ENCODE measurements at places on chromosomes 5 and 9.

DNA sequence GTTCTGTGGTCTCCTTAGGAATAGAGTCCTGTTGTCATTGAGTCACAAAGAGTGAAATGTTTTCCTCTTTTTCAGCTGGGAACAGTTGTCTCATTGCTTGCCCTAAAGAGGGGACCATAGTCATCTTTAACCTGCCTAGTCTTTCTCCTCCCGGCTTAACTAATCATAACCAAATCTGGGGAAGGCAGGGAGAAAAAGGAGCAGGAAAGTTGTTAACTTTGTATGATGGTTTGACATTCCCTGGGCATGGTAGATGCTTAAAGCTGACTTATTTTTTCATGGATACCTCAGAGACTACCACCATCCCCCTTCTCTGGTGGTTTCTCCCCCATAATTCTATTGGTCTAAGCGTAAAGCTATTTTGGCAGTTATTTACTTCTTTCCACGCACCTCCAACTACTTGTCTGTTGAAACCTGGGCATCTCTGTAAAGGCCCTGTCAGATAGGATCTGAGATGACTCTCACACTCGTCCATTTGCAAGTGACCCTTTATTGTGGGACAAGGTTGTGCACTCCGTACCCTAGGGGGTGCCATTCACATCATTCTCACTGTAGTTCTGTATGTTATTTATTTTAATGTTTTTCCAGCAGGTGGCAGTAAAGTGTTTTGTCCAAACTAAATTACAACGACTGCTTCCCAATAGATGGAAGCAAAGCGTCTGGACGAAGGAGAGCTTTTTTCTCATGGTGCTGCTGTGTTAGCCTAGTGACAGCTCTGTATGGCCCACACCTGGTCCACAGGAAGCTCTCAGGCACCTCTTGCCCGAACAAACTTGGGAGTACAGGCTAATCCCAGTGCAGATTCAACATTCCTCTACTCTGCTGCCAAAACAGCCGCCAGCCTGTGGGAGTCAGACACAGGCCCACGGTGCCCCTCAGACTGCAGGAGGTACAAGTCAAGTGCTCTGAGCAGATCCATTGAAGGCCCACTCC is 3.0 kb upstream of the FAM13B start:
- peak; percentile 31 for DNase-seq

- no peak for DNase-seq
Observed at GRCh38 chr5:108303086-108303485, 78.8 kb downstream of the FBXL17 start.

- DNase-seq: no peak
Observed at GRCh38 chr5:75617736-75618352, 6.6 kb downstream of the ANKDD1B start.

- DNase-seq: peak; percentile 75
Observed at GRCh38 chr9:128863647-128864046, 18.1 kb downstream of the KYAT1 start.

- DNase-seq: no peak
Observed at GRCh38 chr5:135425641-135426040, 21.5 kb downstream of the DCANP1 start.

DNA sequence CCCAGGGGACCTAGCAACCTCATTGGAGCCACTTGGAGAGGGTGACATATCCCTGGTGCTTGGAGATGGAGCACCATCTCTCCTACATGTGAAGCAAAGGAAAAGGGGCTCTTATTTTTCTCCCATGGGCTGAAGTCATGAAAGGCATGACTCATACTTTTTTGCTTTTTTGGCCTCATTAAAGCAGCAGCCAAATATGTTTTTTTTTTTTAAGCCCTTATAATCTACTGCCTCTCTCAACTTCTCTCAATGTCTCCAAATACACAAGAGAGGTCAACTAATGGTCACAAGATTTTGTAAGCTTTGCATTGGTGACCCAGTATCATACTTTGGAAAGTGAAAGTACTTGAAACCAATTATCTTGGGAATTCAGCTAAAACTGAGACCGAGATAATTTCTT is 1.6 kb upstream of the CFAP90 start:
- DNase-seq: no peak

GRCh38 chr5:178429156-178429468 is 161.1 kb downstream of the COL23A1 start:
- no peak for DNase-seq

- DNase-seq: no peak
Observed at GRCh38 chr9:71741926-71742648, 26.2 kb downstream of the CEMIP2 start.

- no peak for DNase-seq
Observed at GRCh38 chr5:6914347-6914746, 201.1 kb downstream of the TENT4A start.

GRCh38 chr5:176616511-176616910 is 6.6 kb upstream of the GPRIN1 start:
- DNase-seq: no peak

DNA sequence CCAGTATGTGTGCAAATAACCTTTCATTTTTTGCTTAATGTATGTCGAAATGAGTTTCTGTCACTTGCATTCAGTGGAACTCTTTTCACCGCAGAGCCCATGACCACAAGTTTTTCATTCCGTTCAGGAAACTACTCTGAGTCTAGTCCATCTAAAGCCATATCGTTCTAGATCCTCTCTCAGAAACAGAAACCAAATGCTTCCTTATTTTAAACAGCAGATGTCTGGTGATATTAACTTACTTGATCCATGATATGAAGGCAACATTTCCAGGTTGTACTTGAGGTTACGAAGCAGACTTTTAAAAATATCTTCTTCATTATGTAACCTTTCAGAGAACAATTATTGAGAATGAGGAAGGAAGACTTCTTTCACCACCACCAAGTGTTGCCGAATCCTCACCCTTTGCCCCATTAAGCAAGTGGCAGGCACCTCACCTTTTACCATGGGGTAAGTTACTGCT is 72.4 kb upstream of the GNAQ start:
- DNase-seq: peak; percentile 83

DNA sequence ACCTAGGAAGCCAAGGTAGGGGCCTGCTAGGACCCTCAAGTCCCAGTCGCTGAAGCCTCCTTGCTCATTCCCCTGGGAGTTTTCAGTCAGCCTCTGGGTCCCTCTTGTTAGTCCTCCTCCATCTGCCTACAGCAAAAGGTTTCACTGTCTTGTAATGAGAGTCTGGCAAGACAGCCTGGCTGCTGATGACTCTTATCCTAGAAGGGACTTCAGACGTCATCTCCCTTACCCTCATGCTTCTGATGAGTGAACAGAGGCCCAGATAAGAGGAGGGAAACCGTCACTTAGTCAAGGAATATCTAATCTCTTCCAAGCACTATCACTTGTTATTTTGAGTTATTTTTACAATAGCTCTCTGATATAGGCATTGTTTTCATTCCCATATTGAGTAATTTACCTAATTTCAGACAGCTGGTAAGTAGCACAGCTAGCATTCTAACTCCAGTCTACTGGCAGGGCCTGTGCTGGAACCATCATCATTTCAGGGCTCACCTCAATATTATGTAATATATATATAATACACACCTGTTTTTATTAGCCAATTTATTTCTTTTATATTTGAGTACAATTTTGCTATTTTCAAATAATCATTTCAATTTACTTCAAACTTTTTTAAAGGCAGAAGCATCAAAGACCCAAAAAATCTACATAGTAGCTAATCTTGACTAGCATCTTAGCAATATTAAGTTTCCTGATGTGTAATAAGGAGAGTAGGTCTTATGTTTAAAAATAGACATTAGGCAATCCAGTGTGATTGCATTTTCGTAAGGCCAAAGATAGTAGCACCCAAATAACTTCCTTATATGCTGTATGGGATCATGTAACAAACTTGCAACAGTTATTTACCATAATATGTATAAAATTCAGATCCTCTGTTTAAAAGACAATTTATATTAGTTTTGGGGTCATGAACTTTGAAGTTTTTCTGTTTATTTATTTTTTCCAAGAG is 7.9 kb downstream of the CMYA5 start:
- DNase-seq: no peak

DNA sequence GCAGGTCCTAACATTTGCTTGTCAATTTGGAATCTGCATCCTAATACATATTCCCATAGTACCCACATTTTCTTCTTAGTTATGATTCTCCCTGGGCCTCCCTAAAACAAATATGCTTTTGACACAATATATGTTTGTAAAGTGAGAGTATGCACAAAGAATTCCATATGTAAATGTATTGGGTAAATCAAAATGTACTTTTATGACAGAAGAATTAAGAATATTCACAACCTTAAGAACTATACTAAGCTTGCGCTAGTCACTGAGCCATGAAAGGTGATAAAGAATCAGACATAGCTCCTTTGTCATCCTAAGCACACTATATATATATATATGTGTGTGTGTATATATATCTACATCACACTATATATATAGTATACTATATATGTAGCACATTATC is 438.5 kb downstream of the ACTL7B start:
- no peak for DNase-seq

GRCh38 chr9:122403381-122404000 is 32.7 kb downstream of the PTGS1 start:
- no peak for DNase-seq

DNA sequence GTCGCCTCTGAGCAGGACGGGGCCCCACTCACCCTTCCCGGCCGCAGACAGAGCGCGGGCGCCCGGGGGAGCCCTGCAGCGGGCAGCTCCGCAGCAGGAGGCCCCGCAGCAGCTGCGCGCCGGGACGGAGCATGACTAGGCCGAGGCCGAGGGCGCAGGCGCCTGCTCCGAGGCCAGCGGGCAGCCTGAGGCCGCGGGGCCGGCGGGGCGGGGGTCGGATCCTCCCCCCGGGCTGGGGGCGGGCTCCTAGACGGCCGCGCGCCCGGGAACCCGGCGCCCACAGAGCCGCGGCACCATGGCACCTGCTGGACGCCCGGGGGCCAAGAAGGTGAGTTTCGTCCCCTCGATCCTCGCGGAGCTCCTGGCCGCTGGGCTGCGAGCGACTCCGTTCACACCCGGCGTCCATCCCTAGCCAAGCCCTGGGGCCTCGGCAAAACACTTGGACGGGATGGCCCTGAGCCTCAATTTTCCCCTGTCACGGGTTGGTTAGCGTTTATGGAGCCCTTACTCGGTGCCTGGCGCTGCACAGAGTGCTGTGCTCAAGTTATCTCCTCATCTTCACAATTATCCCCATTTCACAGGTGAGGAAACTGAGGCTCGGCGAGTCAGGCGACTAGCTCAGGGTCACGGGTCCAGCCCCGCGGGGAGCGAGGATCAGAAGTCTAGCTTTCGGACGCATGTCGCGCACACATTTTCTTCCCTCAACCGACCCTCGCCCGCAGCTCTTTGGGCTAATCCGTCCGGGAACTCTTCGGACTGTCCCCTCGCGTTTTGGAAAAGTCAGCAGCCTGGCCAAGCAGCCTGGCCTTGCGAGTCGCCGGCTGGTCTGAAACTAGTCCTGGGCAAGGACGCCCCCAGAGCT is at the start of the genes BHMT2 and DMGDH:
TSS of gene BHMT2 (plus strand) at position 280 of the 862 bp plus-strand sequence. CDS start at position 296, 16 bp downstream.
TSS of gene DMGDH (minus strand) at position 187 of the 862 bp plus-strand sequence. CDS start at position 133, 54 bp downstream.
- DNase-seq: no peak

DNA sequence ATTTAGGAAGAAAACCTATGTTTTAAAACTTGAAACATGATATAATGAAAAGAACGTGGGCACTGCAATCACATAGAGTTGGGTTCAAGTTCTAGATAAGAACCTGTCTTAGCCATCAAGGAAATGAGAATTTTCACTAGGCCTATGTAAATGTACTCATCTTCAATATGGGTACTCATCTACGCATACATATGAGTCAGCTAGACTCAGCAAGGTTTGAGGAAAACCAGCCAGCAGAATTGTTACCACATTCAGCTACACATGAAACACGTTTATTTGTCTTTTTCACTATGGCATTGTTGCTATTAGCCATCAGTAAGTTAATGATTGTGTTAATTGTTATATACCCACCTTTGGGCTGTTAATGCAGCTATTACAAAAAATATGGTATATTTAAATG is 146.3 kb downstream of the CHSY3 start:
- DNase-seq: no peak

DNA sequence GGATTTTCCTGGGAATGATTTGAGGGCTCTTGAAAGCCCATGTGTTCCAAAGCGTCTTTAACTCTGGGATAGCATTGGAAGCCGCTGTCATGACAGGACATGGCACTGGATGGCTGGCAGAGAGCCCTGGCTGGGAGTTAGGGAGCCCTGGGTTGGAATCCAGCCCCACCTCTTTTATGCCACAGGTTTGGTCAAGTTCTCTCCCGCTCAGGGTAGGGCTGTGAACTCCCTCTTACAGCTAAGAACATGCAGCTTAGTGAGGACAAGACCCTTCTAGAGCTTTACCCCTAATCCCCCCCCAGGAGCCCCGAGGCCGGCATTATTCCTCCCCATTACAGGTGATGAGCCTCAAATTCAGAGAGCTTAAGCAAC is 37.2 kb downstream of the OLFML2A start:
- DNase-seq: no peak

DNA sequence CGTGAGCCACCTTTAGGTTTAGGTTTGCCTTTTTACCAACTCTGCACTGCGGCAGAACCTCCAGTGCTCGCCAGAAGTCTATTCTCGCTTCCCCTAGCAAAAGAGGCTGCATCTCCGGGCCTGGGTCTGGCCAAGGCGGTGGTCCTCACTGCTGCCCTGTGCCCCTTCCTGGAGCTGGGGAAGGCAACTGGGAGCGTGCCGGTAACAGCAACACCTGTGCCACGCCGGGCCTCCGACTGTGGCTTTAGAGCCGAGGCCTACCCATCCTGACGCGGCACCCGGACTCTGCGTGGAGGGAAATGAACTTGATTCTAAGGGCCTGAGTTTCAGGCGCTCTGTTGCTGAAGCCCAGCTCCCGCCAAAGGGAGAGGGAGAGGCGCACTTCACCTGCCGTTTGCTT is 82.4 kb upstream of the SPATA31C2 start:
- no peak for DNase-seq

GRCh38 chr9:76353280-76353679 is 40.9 kb downstream of the RFK start:
- no peak for DNase-seq

DNA sequence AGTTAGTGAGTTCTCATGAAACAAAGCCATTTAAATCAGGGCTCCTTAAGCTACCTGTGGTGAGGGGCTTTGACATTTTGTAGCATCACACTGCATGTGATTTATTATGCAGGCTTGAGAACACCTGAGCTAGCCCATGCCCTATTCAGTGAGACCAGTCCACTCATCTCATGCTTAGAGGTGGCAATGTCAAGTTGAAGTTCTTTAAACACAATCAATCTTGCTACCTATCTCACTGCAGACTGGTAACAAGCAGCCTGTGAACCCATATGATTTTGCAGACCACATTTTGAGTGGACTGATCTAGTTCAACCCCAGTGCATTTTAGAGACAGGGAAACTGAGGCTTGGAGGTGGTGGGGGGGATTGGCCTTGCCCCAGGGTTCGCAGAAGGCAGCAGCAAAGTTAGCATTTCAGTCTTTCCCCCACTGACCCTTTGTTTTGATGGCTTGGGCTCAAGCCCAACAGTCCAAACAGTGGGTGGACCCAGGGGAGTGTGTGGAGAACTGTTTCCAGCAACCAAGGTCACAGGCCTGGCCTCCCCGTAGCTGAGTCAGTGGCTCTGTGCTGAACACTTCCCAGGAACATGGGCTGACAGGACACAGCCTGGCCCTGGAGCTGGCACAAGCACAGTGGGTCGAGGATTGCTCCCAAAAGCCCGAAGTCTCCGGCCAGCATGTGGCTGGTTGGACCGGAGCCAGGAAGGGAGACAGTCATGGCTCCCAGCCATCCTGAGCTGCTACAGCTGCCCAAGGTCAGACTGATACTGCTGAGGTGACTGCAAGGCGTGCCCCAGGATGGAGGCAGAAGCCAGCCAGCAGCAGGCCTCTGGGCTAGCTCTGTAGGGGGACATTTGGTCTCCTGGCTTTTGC is 95.3 kb downstream of the RGS3 start:
- DNase-seq: no peak
